GM23338 (cell line): ENCODE measurements at places on chromosomes 2 and 18. TPM values are rescaled to one million over a fixed set of nuclear protein-coding genes. Genes with fewer than 3 reads are reported as not detected.

Gene OXER1
- 1.2 and 1.5 TPM in 2 replicates for polyA plus RNA-seq

Gene ALK
- polyA plus RNA-seq = not detected in 2 replicates

Gene EPAS1
- 0.52 and 0.68 TPM in 2 replicates for polyA plus RNA-seq

Gene CAVIN2
- 0.15 TPM in 1 of 2 replicates, not detected in the other for polyA plus RNA-seq

Gene GALNT14
- polyA plus RNA-seq = 5.4 and 5.6 TPM in 2 replicates

Gene POTEI
- polyA plus RNA-seq = 0.24 and 0.30 TPM in 2 replicates

Gene CD207
- not detected in 2 replicates for polyA plus RNA-seq

Gene BZW1
- 105 and 118 TPM in 2 replicates for polyA plus RNA-seq

Gene ANKRD44
- 0.37 and 0.44 TPM in 2 replicates for polyA plus RNA-seq

Gene LYPD1
- 1.5 and 1.7 TPM in 2 replicates for polyA plus RNA-seq

Gene RASGRP3
- 0.19 and 0.23 TPM in 2 replicates for polyA plus RNA-seq

Gene C2orf74
- 18.2 and 21.5 TPM in 2 replicates for polyA plus RNA-seq

Gene NEDD4L
- polyA plus RNA-seq = 36.2 and 40.7 TPM in 2 replicates

Gene IGFBP2
- polyA plus RNA-seq = 177 and 235 TPM in 2 replicates

Gene LRP1B
- 0.15 and 0.37 TPM in 2 replicates for polyA plus RNA-seq

Gene CHRNG
- polyA plus RNA-seq = not detected in 2 replicates

Gene EVA1A
- polyA plus RNA-seq = 4.6 and 5.0 TPM in 2 replicates

Gene STON1
- 5.4 and 5.5 TPM in 2 replicates for polyA plus RNA-seq

Gene TDRD15
- polyA plus RNA-seq = 0.10 TPM in 1 of 2 replicates, not detected in the other

Gene STPG4
- polyA plus RNA-seq = not detected in 2 replicates

Gene VAMP5
- polyA plus RNA-seq = 5.5 and 7.8 TPM in 2 replicates

Gene FEV
- polyA plus RNA-seq = not detected in 2 replicates
